Activated naive CD4-positive, alpha-beta T cell treated with anti-CD3 and anti-CD28 coated beads, Interleukin-2, amount 50 U/mL, for 16 hours (primary cell): ENCODE measurements at places on chromosomes 4 and X.

GRCh38 chr4:101596781-101597552 is 193.6 kb upstream of the BANK1 start:
- DNase-seq = peak; percentile 16

DNA sequence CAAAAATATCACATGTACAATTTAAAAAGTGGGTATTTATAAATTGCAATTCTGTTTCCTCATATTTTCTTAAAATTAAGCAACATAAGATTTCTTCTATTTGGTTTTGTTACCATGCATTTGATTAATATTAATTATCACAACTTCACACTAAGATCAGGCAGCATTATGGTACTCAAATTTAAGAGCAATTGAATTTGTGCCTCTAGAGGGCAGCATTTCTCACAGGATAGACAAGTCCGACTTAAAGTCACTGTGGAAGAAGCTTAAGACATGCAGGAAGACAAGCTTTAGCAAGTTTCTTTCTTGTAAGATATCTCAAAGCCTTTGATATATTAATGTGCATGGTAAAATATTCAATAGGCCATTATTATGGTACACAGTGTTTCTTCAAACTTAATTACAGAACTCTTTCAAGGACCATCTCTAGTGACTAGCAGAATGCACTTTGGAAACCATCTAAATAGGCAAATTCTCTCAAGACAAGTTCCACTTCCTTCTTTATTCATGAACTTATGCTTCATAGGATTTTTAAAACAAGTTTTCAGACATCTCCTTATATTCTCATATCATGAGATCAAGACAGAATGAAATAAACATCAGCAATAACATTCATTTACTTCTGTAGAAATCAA is 35.0 kb downstream of the FBXW7 start:
- peak; percentile 22 for DNase-seq

DNA sequence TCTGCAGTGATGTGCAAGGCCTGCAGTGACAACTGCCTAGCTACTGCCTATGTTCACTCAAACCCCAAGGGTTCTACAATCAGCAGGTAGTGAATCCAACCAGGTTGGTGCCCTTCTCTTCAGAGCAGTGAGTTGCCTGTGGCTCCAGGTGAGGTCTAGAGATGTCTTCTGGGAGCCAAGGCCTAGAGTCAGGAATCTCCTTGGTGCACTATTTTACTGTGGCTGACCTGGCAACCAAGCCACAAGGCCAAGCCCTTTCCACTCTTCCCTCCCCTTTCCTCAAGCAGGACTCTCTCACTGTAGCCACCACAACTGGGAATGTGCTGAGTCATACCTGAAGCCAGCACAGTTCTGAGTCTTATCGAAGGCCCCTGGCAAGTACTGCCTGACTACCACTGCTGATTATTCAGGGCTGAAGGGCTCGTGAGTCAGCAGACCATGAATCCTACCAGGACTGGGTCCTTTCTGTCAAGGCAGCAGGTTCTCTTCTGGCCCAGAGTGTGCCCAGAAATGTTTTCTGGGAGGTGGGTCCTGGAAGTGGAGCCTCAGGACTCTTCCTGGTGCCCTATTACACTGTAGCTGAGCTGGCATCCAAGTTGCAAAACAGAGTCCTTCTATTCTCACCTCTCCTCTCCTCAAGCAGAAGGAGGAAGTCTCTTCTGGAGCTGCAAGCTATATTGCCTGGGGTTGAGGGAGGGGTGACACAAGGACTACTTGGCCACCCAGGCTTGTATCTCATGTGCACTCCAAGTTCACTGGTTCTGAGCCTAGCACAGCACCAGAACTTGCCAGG is 111.6 kb downstream of the BTC start:
- DNase-seq = no peak

DNA sequence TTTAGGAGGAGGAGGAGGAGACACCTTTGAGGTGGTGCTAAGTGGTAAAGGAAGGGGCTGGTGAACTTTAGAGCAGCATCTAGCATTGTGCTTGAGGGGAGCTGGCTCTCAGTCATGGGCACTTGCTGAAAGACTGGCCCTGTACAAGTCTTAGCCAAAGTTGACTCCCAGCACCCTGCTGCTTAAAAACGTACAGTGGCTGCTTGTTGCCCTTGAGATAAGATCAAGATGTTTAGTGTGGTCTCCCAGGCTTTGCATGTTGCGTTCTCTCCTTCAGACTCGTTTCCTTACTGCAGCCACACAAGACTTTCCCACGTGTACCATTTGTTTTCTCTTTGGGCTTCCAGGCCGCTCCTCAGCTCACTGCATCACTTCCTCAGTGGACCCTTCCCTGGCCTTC is 1.8 kb downstream of the MED28 start:
- DNase-seq = no peak

DNA sequence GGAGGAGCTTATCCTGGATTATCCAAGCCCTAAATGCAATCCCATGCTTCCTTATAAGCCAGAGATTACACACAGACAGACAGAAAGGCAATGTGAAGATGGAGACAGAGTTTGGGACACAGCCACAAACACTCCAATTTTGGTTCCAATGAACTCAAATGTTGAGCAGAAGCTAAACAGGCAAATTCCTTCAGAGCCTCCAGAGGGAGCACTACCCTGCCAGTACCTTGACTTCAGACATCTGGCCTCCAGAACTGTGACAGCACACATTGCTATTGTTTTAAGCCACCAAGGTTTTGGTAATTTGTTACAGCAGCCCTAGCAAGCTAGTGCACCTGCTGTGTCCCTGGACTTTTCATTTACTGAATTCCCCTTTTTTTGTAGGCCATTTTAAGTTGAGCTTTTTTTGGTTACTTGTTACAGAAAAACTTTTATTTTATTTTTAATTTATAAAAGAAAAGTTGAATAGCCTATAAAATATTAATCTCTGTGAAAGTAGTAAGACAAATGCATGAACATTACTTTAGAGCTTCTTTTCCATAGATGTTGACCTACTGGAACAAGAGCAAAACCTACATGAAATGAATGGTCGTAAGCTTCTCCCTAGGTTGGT is 33.4 kb upstream of the SRD5A3 start:
- DNase-seq = peak; percentile 24

- no peak for DNase-seq
These were observed 33.1 kb upstream of the ANXA10 start for GRCh38 chr4:168059251-168059650.

- no peak for DNase-seq
These were observed 41.6 kb downstream of the EVC2 start for GRCh38 chr4:5666741-5667140.

GRCh38 chr4:167622481-167623240 is 388.4 kb upstream of the SPOCK3 start:
- DNase-seq = peak; percentile 18

DNA sequence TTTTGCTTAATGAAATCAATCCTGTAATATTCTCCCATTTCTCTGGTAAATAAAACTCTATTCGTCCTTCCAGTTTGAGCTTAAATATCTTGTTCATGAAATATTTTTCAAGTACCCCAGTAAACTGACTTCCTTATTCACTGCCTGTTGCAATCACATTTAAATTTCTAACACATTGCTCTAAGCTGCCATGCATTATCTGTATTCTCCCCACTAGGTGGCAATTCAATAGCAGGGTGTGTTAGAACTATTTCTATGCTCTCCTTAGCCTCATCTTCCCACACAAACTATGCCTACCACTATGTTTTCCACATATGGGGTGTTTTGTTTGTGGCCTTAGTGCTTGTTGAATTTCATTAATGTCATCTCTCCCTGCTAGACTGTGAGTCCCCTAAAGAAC is 377.1 kb upstream of the HS3ST1 start:
- DNase-seq = no peak

DNA sequence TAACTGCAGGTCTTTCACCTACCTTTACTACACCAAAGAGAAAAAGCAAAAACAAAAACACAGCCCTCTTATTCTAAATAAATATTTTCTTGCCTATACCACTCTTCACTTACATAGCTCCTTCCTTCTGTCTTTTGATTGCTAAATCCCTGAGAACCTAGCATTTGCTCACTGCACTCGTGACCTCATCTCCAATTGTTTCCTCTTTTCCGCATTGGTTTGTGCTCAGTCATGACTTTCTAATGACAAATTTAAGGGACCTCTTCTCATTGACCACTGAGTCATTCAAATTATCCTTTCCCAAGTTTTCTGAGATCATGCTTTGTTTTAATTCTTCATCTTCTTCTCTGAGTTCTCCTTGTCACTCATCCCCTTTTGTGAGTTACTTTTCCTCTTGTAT is 1697.1 kb downstream of the STIM2 start:
- DNase-seq = no peak

- DNase-seq = peak; percentile 11
These were observed 109.3 kb upstream of the DGKK start for GRCh38 chrX:50579955-50580354.

- DNase-seq = no peak
These were observed 49.3 kb downstream of the C4orf33 start for GRCh38 chr4:129145222-129145730.

DNA sequence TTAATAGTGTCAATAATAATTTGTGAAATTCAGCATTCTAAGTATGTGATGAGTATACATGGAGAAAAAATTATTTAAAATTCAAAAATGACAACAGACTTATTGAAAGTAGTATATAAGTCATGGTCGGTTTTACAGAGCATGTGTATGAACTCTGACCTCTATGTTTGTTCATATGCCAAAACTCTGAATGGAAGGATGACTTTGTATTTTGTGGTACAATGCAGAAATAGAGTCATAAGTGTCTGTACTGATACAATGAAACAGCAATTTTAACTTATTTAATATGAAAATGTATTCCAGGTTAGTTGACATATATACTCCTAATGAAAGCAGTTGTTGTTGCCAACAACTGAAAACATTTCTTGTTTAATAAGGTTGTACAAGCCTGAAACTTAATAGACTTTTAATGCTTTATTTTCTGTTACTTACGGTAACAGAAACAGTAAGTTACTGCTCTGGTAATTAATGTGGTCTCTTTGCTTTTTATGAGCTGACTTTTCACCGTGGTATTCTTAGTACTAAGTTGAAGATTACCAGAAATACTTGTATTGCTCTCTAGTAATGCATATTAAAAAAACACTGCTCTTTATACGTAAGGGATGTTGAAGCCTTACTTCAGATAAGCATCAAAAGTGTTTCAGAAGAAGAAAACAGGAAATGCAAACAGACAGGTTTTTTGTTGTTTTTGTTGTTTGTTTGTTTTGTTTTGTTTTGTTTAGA is 1.9 kb downstream of the UBE2K start:
- no peak for DNase-seq

DNA sequence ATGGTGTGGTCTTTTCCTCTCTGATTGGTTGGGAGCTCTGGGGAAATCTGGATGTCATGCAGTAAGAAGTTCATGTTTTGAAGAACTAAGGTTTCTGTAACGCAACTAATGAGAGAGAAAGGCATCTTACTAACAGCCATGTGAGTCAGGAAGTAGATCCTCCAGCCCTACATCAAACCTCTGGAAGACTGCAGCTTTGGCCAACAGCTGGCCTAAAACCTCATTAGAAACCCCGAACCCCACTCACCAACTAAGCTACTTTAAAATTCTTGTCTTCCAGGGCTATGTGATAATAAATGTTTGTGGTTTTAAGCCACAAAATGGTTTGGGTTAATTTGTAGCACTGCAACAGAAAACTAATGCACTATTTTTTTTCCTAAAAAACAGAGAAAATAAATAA is 549.0 kb upstream of the GRID2 start:
- no peak for DNase-seq

DNA sequence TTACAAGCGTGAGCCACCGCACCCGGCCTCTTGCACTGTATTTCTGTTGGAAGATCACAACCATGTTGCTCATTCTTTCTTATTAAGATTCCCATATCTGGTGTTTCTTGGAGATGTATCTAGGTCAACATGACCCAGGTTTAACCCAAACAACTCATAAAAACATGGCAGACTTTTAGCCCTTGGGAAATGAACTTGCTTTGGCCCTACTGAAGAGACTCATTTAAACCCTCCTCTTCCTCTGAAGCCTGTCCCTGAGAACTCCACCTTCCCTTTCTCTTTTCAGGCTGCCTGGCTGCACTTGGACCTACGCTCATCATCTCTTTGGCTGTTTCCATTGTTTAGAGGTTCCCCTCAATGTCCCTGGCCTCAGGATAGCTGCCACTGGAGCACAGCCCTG is 22.8 kb upstream of the OPN1LW start:
- no peak for DNase-seq

- no peak for DNase-seq
These were observed 44.3 kb upstream of the TBL1X start for GRCh38 chrX:9420275-9421265.

DNA sequence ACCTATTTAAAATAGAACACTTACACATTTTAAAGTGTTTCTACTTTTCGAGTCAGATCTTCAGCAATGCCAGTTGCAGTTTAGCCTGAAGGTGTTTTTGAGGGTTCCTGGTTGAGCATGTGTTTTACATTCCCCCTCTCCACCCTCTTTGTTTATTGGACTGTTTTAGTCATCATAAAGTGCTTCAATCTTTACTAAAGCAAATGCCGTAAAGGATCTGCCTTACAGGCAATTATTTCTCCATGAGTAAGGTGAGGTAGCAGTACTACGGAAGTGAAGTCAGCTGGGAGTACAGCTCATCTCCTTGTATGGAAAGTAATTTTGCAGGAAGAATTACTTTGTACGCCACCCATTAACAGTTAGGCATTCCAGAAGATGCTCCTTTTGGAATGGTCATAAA is 36.9 kb downstream of the PDLIM5 start:
- DNase-seq = no peak

GRCh38 chrX:69153060-69153730 is 12.1 kb downstream of the PJA1 start:
- no peak for DNase-seq

- no peak for DNase-seq
These were observed 3.4 kb downstream of the GABRA2 start for GRCh38 chr4:46386570-46386969.

- DNase-seq = no peak
These were observed 356.7 kb downstream of the GALNTL6 start for GRCh38 chr4:172169871-172170270.

DNA sequence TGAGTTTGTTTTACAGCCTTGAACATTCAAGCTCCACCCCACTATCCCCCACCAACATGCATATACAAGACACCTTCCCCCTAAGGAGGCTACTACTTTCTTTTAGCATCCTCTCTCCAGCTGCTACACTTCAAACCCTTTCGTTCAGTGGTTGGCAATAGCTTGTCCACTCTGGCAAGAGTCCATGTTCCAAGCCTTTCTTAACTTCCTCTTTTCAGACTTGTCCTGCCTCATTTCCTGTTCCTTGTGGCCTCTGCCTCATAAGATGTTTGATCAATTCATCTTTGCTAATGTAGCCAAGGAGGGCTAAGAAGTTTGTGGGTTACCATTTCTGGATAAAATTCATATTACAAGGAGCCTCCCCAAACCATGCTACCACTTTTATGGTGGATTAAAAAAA is 20.8 kb upstream of the ZCCHC12 start:
- DNase-seq = no peak

GRCh38 chr4:177726111-177726510 is 283.9 kb upstream of the AGA start:
- DNase-seq = no peak

- no peak for DNase-seq
These were observed 99.8 kb downstream of the PJA1 start for GRCh38 chrX:69065451-69065850.
